Omental fat pad (tissue), 4 donors: ENCODE measurements at places on chromosomes 1 and 21.

DNA sequence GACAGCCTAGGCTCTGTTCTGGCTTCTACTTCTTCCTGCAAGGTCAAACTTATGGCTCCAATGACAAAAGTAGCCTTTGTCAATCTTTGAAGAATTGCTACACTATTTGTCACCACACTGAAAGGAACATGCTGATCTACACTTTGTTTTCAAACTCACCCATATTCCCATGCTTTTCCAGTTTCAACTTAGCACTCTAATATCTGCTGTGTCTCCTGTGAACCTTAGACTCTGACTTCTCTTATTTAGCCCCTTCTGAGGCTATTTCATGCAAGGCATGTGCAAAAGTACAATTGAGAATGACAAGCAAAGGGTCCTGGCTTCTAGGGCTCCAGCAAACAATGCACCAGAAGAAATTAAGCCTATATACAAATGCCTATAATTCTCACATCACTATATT lies 374.9 kb downstream of the VAV3 start:
- DNase-seq, result no peak

- no peak for DNase-seq
Measured at GRCh38 chr1:43872280-43872679, 61.3 kb upstream of the ARTN start.

- DNase-seq, result no peak
Measured at GRCh38 chr1:234217316-234217840, 155.9 kb upstream of the COA6 start.

DNA sequence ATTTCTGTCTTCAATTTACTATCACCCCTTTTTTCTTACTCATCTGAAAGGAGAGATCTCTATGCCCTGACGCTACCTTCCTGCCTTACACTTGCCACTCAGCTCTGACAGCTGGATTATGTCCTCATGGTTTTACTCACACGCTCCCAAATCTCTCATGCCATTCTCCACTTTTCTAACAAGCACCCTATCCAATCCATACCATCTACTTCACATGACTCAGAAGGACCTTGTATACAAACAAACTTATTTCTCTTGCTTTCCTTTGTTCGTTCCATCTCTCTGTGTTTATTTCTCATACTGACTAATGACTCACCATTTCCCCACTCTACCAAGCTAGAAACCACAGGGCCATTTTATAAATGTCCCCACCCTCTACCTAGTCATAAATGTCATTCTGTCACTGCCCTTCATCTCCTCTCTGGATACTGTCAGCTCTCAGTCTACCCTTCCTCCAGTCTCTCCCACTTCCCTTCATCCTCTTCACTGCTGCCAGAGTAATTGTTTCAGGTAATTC lies 87.3 kb downstream of the USP24 start:
- DNase-seq, result no peak

- no peak for DNase-seq
Measured at GRCh38 chr1:239436286-239436685, 49.9 kb downstream of the CHRM3 start.

DNA sequence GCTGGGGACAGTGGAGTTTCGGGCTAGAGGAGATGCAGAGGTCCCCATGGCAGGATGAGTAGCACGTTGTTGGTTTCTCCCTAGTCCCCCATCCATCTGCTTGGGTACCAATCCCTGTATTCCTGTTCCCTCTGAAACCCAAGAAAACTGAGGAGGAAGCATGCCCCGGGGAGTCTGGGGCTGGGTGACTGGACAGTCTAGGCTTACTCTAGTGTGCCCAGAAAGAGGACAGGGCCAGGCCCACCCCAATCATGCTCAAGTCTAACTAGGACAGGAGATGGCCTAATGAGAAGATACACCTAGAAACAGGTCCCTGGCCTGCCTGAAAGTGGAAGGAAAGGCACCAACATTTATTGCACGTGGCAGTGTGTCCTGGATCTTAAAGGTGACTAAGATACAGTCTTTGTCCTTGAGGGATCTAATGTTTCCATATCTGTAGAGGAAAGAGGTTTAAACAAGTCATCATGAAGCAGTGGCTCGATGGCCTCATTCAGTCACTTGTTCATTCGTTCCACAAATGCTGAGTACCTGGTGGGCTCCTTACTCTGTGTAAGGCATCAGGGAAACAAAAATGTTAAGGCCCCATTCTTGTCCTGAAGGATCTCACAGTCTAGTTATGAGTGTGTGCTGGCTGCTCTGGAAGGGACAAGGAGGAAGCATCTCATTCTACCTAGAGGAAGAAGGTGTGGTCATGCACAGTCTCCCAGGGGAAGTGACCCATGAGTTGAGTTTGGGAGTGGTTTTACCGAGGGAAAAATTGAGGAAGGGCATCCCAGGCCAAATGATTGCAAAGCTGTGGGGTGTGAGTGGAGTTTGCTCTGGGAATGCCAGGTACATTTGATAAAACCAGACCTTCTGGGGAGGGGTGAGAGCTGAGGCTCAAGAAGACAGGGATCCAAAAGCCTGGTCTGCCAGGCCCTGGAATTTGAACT lies 10.0 kb downstream of the CDK18 start:
- DNase-seq, result no peak
